Left ventricle myocardium inferior (tissue), 1 donor: ENCODE measurements at places on chromosomes 12 and 14. TPM values are rescaled to one million over a fixed set of nuclear protein-coding genes. Genes with fewer than 3 reads are reported as not detected.

CLEC2D gene
- 3.3 TPM for total RNA-seq

SMCO2 gene
- not detected for total RNA-seq

DLST gene
- 230 TPM for total RNA-seq

TAS2R46 gene
- 0.30 TPM for total RNA-seq

SDR9C7 gene
- total RNA-seq = not detected

CAPZA3 gene
- not detected for total RNA-seq
